ENCODE measurements at places on chromosomes 5 and 9.

DNA sequence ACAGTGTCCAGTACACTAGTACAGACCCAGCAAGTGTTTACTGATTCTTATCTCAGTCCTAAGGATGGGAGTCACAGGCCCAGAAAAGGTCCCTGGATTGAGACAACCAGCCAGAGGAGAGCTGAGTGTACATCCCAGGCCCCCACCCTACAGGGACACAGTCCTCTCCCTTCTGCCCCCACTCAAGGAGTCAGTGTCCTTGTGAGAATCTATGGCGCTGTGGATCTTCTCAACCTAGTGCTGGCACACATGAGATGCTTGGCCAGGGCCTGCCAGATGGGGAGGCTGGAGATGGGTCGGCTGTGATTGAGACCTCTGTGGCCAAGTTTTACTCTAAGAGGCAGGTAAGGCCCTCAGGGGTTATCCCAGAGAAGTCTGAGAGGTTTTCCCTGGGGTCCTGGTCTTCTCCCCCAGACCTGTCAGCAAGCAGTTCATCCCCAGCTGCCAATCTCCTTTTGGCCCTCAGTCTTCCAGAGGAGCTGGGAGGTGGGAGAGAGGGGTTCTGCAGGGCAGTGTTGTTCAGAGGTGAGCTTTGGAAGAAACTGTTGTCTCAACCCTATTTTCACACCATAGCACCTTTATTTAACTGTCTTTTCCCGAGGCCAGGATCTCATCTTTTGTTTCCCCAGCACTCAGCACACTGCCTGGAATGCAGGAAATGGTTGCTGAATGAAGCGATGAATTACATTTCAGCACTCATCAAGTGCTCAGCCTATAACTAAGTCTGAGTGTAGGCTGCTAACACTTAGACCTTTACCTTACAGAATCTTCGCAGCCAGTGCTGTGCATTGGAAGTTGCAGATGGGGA lies 3.2 kb upstream of the NSD1 start:
- DNase-seq, result no peak

DNA sequence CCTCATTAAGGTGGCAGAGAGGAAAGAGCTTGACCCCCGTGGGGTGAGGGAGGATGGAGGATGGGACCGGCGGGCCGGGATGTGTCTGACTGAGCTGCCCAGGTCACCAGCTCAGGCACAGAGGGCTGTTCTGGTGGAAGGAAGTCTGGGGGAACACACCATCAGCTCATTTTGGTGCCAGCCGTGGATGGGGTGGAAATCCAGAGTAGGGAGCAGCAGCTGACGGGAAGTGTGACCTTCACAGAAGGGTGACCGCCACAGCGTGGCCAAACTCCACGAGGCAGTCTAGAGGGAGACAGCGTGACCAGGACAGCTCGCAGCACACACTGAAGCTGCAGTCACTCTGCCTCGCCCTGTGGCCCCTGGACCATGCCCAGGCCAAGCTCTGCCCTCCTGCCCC lies 45.3 kb upstream of the PHYKPL start:
- no peak for DNase-seq

GRCh38 chr9:111003182-111003581 lies 35.1 kb downstream of the LPAR1 start:
- no peak for DNase-seq

DNA sequence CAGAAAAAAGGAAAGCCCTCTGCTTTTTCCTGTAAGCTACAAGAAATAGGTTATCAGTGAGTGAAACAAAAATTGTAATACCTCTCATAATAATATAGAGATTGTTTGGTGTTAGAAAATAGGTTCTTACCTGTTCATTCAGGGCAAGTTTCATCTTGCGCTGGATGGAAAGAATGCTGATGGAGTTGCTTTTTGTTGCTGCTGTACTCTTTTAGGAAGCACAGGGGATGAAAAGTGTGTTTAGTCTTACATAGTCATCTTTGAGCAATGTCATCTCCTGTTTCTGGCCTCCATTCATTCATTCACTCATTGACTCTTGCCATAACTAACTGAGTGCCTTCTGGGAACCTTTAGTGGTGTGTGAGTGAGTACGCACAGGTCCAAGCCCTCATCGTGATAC lies 6.4 kb downstream of the ENTREP1 start:
- no peak for DNase-seq

- no peak for DNase-seq
Measured at GRCh38 chr5:152164860-152165259, 240.2 kb upstream of the GLRA1 start.

DNA sequence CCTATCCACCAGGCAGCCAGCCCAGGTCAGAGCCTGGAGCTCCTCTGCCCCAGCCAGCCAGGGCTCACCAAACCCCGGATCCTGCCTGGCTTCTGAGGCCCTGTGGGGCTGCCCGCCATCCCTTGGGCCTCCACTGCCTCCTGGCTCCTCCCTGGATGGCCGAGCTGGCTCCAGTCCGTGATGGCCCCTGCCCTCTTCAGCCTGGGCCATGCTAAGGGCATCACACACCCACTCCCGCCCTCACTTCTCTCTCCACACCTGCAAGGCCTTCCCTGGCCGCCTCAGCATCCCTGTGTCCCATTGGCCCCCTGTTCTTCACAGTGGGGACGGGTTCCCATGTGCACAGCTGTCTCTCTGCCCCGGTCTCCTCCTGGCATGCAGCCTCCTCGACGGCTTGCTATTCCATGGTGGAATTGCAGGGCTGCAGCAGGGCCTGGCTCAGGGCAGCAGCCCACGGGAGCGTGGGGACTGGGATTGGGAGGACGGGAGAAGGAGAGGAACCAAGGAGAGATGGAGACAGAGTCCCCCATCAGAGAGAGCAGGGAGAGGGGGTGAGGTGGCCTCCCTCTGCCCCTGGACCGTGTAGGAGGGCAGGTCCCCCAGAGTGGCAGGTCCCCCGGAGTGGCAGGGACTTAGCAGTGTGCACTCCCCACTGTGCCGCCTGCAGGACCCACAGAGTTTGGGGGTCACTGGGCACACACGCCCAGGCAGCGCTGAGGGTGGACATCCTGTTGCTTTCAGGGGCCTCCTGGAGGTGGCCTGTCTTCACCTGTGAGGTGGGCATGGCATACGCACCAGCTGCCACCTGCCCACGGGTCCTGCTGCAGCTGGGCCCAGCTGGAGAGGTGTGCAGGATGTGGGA lies 16.7 kb upstream of the RNU6ATAC start:
- no peak for DNase-seq

GRCh38 chr9:113957351-113957750 lies 81.2 kb downstream of the ZNF618 start:
- DNase-seq, result no peak

- no peak for DNase-seq
Measured at GRCh38 chr5:109911731-109912130, 222.0 kb downstream of the MAN2A1 start.

- DNase-seq, result no peak
Measured at GRCh38 chr9:82920154-82920553, 142.8 kb downstream of the RASEF start.

DNA sequence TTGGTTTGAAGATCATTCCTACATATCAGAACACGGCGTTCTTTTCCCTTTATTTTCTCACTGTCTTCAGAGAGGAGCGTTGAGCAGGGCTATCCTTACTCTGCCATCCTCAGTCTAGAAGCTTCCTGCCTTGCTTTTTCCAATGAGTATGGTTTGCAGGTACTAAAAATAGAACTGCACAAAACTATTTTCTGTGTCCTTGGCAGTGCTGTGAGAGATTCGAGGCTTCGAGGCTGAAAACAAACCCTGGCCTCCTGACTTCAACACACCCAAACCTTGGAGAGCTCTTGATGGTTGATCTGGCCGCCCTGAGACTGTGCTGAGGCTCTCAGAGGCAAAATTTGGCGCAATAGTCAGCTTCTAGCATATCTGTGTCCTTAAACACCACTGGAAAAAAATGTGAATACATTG lies 78.9 kb downstream of the GOLPH3 start:
- DNase-seq, result no peak

- DNase-seq, result no peak
Measured at GRCh38 chr9:70352356-70352755, 62.1 kb downstream of the KLF9 start.

GRCh38 chr9:87643107-87643650 lies 82.7 kb upstream of the CTSL start:
- no peak for DNase-seq

DNA sequence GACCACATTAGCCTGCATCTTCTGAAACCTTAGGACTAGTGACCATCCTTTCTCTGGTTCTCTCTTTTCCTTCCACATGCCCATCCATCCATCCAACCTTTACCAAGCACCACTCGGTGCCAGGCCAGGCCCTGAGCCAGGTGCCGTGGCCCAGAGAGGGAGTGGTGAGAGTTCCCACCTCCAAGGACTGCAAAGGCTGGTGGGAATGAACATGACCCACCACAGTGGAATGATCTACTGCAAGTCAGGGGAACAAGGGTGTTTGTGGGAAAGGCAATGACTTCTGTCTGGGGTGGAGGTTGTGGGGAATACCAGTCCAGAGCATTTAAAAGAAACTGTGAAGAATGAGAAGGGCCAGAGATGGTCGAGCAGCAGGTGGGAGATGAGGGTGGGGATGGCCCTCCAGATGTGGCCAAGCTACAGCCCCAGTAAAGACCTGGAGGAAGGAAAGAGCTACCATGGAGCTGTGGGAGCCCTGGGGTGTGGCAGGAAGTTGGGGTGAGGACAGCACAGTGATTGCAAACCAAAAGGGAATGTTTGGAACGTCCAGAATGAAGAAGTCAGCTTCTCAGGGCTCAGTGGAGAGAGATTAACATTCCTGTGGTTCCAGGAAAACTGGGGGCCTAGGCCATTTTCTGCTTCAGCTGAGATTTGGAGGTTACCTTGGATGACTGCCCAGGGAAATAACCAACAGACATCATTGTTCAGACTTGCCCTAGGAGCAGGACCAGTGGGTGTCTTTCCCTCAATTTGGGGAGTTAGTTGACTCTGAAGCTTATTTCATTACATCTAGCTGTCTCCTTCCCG lies 30.7 kb upstream of the CORO2A start:
- DNase-seq, result no peak

DNA sequence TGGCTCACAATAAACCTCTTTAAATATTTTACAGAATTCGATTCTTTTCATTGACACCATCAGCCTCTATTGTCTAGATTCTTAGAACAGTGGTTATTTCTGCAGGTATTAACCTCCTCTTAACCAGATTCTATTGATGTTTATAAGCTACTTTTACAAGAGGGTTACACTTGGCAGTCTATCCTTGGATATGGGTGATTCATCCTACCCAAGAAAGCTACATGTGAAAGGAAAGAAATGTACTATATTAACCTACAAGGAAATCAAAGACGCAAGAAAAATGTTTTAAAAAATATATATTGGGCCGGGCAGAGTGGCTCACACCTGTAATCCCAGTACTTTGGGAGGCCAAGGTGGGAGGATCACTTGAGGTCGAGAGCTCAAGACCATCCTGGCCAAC lies 16.7 kb downstream of the SLC25A25 start:
- DNase-seq, result no peak

DNA sequence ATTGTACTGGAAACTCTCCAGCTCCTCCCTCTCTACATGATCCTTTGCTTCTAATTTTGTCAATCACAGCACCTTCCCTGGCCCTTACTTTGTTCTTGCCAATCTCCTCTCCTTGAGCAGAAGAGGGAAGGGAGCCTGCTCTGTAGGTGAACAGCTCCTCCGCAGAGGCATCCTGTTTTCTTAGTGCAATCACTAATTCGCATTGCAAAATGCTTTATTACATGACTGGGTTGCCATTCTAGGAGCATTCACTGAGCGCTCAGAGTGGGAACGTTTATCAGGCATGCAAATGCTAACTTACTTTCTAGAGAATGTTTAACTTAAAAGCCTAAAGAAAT lies 416 bp upstream of the SNX18 start:
- no peak for DNase-seq

DNA sequence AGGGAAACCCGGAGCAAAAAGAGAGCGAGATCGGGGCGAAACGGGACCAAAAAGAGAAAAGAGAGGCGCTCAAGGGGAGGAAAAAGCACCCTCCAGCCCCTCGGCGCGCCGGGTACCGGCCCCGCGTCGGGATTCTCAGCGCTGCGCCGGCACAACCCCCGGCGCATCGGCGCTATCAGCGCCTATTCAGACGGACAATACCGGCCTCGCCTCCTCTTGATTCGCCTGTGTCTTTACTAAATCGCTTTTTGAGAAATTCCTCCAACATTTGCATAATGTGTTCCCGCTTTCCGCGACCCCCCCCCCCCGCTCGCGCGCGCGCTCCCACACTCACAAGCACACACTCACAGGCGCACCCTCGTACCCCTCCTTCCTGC lies 578 bp downstream of the LHX6 start:
- DNase-seq, result no peak

DNA sequence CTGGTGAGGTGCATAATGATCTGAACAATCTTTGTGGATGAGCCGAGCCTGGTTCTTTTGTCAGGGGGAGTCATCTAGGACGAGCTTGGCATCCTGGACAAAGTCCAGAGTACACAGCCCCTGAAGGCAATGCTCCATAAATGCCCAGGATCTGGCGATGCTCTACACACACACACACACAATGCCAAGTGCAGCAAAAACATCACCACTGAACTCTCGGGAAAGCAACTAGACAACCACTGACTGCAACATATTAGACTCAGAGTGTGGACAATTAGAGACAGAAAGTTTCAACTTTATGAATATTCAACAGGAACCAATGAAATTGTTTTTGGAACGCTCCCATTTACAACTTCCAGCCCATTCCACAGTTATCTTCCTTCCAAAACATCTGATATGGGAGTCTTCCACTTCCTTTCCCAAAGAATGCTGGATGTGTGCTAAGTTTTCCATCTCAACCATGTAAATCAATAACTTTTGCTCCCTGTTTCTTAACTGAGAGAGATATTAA lies 227.6 kb upstream of the ANKRD55 start:
- no peak for DNase-seq

- DNase-seq, result no peak
Measured at GRCh38 chr9:124779368-124780059, 2.6 kb downstream of the OLFML2A start.

- no peak for DNase-seq
Measured at GRCh38 chr9:126357074-126357473, 30.4 kb downstream of the MVB12B start.

GRCh38 chr5:110853267-110853666 lies 114.5 kb downstream of the SLC25A46 start:
- DNase-seq, result no peak

DNA sequence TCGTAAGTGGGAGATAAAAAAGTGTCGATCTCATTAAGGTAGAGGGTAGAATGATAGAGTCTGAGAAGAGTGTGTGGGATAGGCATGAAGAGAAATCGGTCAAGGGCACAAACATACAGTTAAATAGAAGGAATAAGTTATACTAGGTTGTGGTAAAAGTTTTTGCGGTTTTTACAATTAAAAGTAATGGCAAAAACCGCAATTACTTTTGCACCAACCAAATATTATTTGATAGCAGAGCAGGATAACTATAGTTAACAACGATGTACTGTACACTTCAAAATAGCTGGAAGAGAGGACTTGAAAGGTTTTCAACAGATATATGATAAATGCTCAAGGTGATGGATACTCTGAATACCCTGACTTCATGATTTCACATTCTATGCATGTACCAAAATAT lies 135.8 kb upstream of the CDH12 start:
- no peak for DNase-seq

DNA sequence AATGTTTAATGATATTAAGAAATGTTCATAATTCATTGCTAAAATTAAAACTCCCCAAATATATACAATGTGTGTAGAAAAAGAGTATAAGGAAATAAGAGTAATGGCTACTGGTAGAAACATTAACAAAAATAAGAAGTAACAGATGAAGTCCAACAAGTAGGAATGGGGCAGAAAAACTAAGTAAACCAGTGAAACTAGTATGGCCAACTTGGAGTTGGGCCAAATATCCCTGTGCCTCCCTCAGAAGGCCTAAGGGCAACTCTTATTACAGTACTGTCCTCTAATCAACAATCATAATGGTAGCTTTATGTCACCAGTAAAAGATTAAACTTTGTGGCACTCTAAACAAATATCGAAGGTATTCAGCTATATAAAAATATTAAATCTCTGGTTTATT lies 93.5 kb downstream of the SSBP2 start:
- DNase-seq, result no peak

GRCh38 chr5:134879456-134879855 lies 5.3 kb downstream of the TXNDC15 start:
- DNase-seq, result no peak
